MV-4-11 (cell line): ENCODE measurements at places on chromosomes 13 and 19.

GRCh38 chr19:35883882-35884281 is 15.5 kb downstream of the APLP1 start:
- no peak for DNase-seq

DNA sequence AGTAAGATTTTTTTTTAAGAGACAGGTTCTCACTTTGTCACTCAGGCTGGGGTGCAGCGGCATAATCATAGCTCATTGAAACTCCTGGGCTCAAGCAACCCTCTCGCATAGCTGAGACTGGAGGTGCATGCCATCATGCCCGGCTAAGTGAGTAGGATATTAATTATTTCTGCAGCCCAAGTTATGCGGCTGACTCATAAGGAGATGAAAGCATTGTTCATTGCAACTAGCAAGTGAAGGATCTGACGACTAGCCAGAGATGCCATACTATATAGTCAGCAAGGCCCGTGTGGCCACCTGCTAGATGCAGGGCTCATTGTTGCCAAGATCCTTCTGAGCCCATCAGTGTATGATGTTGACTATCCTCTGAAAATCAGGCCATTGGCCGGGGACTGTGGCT is 45.2 kb downstream of the ABCC4 start:
- no peak for DNase-seq

GRCh38 chr13:49776871-49777270 is 15.6 kb downstream of the KPNA3 start:
- no peak for DNase-seq

GRCh38 chr13:81498969-81499368 is 1158.0 kb upstream of the SPRY2 start:
- DNase-seq = peak; percentile 56

GRCh38 chr13:99979453-99980200 is 2.0 kb upstream of the ZIC2 start:
- DNase-seq = no peak

- no peak for DNase-seq
Observed at GRCh38 chr19:35267353-35267817, 1.4 kb upstream of the USF2 start.

DNA sequence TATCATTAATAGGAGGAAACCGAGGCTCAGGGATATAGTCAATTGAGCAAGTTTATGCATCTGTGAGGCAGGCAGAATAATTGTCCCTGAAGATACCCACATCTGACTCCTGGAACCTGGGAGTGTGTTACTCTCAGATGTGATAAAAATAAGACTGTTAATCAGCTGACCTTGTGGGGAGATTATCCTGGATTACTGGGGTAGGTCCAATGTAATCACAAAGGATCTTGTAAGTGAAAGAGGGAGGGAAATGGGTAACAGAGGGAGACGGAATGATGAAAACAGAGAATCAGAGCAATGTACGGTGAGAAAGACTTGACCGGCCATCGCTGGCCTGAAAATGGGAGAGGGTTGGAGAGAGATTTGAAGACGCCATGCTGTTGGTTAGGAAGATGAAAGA is 3.2 kb upstream of the EDDM13 start:
- peak; percentile 35 for DNase-seq

- DNase-seq = no peak
Observed at GRCh38 chr19:14039181-14039580, 7.6 kb downstream of the IL27RA start.

- no peak for DNase-seq
Observed at GRCh38 chr19:40257096-40257517, 28.0 kb downstream of the AKT2 start.

GRCh38 chr19:1837625-1838105 is 10.6 kb downstream of the REXO1 start:
- DNase-seq = no peak

DNA sequence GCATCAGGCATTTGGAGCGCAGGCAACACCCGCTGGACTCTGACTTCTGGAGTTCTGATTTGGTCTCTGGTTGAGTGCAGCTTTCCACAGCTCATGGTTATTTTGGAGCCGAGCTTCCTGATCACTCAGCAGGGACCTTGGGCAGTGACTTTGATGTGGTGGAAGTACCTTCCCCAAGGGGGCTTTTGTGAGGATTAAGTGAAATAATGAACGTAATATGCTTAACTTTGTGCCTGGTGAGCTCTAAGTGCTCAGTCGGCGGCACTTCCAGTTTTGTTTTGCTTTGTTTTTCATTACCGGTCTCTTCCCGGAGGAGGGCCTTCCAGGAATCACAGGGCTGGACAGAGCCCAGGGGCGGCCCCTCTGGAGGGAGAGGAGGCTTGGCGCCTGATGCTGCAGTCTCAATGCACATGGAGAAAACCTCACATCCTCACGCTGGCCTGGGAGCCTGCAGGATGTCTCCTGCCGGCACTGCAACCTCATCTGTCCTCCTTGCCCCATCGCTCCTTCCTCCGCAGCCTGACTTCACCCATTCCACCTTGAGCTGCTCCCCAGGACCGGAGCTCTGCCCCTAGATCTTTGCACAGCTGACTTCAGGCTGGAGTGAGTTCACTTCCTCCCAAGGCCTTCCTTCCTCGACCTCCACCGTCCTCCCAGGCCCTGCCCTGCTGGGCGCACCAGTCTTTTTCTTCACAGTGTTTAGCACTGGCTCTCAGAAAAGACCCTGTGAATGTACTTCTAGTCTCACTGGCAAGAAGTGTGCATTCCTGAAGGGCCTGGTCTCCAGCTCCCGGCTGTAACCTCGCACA is 1.5 kb downstream of the PLEKHF1 start:
- DNase-seq = peak; percentile 15
